Neural cell (in vitro differentiated cells): ENCODE measurements at places on chromosomes 6 and 20. TPM values are rescaled to one million over a fixed set of nuclear protein-coding genes. Genes with fewer than 3 reads are reported as not detected.

The CSTF1 gene
- polyA plus RNA-seq, result 19.6 and 24.0 TPM in 2 replicates

The LBP gene
- not detected in 2 replicates for polyA plus RNA-seq

The MEI4 gene
- polyA plus RNA-seq, result not detected in 2 replicates

The SLC35D3 gene
- polyA plus RNA-seq, result 0.56 TPM in 1 of 2 replicates, not detected in the other

The CDSN gene
- not detected in 2 replicates for polyA plus RNA-seq

The NRN1 gene
- polyA plus RNA-seq, result 3.5 and 4.4 TPM in 2 replicates

The SPATA25 gene
- 1.2 and 5.1 TPM in 2 replicates for polyA plus RNA-seq

The OR2B6 gene
- polyA plus RNA-seq, result not detected in 2 replicates

The SLPI gene
- polyA plus RNA-seq, result not detected in 2 replicates

The RIPOR2 gene
- polyA plus RNA-seq, result 77.6 and 83.8 TPM in 2 replicates

The SYNDIG1 gene
- 0.22 and 0.46 TPM in 2 replicates for polyA plus RNA-seq

The CRISP2 gene
- not detected in 2 replicates for polyA plus RNA-seq

The C20orf202 gene
- polyA plus RNA-seq, result 0.62 and 0.84 TPM in 2 replicates

The TPX2 gene
- polyA plus RNA-seq, result 1.6 and 2.1 TPM in 2 replicates

The ANKRD66 gene
- not detected in 2 replicates for polyA plus RNA-seq

The RXRB gene
- 60.7 and 71.2 TPM in 2 replicates for polyA plus RNA-seq

The COX4I2 gene
- not detected in 2 replicates for polyA plus RNA-seq

The FAM110A gene
- 5.8 and 8.0 TPM in 2 replicates for polyA plus RNA-seq

The TGM6 gene
- polyA plus RNA-seq, result not detected in 2 replicates

The OR2J3 gene
- polyA plus RNA-seq, result not detected in 2 replicates
